ENCODE measurements at places on chromosomes 13 and 19.
A peak's percentile ranks its signal among the peaks of the same experiment; 100 is the strongest.

DNA sequence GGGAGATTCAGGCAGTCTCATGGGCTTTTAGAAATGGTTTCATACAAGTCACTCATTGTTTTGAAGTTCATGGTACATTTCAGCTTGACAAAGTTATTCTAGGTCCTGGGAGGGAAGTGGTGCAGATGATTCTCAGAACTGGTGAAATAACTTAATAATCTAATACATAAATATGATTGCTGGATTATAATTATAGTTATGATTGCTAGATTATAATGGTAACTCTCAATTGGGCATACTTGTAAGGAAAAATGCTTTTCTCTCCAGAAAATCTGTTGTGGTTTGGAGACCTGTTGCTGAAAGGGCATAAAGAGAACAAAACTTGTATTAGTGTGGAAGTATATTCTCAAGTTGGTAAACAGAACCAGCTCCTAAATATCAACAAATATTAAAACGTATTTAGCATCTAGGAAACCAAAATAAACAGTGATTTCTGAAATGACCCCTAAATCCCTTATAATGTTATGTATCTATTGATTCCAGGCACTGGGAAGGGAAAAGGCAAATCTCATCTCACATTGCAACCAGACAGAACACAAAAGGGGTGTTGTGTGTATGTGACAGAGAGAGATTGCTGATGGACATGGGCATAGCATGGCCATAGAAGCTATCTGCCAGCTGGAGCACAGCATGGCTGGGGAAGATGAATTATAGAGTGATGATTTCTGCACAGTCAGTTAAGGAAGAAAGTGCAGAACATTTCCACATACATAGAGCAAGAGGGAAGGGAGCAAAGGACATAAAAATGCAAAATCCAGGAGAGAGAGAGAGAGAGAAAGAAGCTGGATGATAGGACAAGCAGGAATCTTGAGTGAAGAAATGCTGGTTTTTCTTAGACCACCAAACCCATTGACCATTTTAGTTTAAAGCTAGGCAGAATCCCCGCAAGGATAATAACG is 87.1 kb upstream of the FRY start:
- DNase-seq, result no peak

DNA sequence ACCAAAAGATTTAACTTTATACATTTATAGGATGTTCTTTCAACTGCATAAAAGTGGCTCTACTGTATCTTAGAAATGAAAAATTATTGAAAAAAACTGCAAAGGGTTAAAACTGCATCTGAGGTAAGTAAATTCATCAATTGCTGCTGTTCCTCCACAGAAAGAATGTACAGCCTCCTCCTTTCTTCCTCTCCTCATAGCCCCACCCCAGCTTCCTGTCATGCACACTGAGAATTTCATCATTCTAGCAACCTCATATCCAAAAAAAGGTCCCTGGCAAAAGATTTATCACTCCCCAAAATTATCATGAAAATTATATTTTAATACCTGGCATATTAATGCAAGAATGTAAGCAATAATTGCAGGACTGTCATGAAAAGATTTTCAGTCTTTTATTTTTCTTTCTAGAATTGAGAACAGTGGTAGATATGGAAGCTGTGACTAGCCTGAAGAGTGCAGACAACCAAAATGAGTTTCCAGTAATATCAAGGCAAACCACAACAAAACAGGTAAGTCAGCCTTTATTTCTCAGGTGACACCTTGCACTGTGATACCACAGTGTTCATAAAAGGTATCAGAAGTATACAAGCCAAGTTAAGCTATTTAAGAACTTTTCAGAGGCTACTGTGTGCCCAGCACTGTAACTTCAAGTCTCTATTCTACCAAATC is 110.8 kb downstream of the SUCLA2 start:
- no peak for DNase-seq

DNA sequence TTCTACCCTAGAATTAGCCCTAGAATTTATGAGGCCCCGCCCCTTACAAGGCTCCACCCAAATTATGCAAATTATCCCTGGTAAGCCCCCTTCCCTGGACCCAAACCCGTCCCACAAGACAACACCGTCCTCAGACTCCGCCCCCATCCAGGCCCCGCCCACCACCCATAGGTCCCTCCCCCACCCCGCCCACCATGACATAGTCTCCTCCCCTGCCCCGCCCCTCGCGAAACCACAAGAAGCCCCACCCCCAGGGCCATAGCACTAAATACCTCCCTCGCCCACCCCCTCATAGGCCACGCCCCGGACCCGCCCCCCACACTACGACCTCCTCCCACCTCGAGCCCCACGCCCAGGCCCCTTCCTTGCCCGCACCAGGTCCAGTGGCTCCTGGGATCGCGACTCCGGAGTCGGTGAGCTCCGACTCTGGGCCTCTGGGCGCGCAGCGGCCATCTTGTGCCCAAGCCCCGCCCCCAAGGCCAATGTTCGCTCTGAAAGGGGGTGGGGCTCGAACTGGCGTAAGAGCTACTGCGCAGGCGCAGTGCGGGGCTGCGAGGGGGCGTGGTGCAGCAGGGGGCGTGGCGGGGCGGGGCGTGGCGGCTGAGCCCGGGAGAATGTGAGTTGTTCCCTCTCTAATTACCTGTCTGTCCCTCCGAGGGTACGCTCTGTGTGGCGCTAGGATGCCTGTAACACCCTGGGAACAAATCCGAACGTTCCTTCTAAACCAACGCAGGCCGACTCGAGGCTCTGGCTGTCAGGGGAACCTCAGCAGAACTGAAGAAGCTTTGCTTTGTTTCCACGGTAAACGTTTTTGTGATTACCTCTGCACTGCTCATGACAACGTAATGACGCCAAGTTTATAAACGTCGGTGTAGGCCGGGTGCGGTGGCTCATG is at the start of gene ZNF784:
Gene ZNF784 (minus strand): TSS at position 458 of the 895 bp plus-strand sequence. CDS start 5 bp downstream, at position 453.
- peak; percentile 89 for DNase-seq

- DNase-seq, result no peak
Observed at GRCh38 chr19:40646743-40647254, 43.7 kb downstream of the NUMBL start.

DNA sequence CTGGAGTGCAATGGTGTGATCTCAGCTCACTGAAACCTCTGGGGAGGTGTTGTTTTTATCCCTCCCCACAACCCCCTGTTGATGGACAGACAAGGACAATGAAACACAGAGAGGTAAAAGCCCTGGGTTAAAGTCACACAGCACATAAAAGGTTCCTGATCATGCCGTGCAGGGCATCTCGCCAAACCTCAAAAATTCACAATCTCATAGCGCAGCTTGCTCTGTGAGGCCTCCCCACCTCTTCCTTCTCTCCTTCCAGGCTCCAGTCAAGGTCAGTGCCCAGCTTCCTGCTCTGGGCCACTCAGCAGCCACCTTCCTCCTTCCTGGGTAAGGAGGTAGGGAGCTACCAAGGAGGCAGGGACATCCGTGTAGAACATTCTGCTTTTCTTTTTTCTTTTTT is 2.3 kb downstream of the FUT2 start:
- no peak for DNase-seq

- no peak for DNase-seq
Observed at GRCh38 chr13:32851083-32852069, 164.8 kb upstream of the KL start.
